ENCODE measurements at places on chromosomes 5 and 9.

- DNase-seq = no peak
Observed at GRCh38 chr9:128643519-128644300, 12.9 kb downstream of the DYNC2I2 start.

DNA sequence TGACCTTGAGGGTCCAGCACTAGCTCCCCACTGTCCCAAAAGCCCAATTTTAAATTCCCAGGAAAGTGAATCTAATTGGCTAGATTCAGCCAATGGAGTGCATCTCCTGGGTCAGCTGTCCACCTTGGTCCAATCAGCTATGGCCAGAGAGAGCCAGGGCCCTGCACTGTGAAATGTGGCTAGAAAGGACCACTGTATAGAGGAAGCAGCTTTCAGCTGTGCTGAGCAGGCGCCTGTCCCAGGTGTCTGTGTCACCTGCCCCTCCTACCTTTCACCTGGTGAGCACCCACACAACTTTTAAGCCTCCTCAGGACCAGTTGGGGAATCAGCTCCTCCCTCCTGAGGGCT, 186.2 kb downstream of the DRD1 start:
- no peak for DNase-seq

DNA sequence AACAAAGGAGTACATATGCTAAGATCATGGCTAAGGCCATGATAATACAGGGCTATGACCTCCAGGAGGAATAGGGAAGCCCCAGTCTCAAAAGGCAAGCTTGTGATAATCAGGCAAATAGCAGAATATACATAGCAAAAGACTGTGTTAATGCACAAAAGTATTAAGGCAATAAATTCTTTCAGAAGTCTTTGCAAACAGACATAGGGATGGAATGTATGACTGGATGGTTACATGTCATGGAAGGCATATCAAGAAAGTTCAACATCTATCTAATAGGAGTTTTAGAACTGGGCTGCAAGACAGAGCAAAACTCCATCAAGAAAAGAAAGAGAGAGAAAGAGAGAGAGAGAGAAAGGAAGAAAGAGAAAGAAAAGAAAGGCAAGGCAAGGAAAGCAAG, 264.5 kb upstream of the CDH6 start:
- no peak for DNase-seq

DNA sequence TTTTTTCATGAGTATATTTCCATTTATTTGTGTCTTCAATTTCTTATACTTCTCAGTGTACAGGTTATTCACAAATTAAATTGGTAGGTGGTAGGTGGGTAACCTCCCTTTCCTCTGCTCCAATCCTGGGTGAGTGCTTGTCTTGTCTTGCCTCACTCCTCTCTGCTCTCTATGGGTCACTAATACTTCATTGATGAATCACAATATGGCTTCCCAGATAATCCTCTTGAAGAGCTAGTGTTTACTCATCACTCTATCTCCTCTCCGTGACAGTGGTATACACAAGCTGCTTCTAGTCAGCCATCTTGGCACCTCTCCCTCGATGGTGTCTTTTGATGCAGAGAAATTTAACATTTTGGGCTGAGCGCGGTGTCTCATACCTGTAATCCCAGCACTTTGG, 331.8 kb upstream of the NMUR2 start:
- DNase-seq = no peak

DNA sequence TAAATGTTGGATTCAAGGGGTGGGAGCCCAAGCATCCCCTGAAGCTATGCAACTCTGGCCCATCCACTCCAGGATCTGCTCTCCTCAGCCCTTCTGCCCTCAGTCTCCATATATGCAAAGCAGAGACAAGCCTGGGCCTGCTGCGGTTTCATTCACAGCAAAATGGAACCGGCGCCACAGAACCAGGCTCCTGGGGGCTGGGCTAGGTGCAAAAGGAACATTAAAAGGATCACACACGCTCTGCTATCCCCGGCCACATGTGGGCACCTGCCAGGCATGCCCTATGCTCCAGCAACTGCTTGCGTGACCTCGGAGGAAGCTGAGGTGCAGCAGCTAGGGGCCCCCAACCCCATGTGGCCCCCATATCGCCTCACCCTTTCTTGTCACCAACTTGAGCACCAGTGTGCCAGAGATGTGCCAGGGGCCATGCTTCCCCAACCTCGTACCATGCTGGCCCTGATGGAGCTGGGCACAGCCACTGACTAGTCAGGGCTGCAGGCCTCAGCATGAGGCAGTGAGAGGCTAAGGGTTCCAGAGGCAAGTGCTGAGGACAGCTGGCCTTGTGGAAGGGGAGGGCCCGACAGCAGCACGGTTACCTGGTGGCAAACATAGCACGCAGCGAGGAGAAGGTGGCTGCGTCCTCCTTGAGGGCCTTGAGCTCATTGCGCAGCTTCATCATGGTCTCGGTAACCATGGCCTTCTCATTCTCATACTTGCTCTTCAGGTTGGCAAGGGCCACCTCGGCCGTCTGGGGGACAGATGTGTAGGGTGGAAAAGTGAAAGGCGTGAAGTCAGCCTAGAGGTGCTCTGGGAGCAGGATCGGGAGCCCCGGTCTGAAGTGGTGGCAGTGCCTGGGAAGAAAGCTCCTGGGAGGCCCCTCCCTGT, 47.2 kb downstream of the BICD2 start:
- no peak for DNase-seq

DNA sequence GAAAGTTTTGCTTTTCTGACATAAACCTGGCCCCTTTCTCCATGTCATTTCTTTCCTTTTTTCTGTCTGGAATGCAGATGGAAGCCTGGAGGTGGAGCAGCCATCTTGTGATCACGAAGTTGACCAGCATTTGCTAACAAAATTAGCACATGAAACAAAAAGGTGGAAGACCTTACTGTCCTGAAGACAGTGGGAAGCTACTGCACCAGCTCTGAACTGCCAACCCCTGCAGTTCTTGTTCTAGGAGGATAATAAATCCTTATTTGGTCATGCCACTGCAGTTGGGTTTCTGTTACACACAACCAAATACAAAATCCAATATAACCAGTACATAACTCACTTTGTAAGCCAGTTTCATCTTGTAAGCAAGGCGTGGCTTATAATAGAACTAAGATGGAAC, 249.4 kb upstream of the TBCA start:
- no peak for DNase-seq

GRCh38 chr9:131918481-131918880, 161.2 kb downstream of the MED27 start:
- DNase-seq = no peak

DNA sequence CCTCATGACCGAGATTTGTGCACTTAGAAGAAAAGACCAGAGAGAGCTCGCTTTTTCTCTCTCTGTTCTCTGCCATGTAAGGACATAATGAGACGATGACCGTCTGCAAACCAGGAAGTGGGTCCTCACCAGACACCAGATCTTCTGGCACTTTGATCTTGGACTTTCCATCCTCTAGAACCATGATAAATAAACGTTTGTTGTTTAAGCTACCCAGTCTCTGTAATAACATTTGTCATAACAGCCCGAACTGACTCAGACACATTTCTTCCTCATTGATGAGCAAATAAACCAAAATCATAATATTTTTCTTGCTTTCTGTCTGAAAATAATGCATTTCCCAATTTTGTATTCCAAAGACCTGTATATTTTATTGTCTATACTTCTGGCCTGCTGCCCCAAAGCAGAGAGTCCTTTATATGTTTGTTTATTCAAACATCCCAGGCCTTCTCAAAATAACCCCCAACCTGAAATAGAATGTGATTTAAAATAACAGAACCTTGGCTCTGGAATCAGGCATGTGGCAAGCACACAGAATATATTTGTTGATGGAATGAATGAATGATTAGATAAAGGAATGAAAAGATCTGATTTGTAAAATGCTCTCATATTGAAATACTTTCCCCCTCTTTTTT, 396.5 kb downstream of the ADGRV1 start:
- DNase-seq = no peak

DNA sequence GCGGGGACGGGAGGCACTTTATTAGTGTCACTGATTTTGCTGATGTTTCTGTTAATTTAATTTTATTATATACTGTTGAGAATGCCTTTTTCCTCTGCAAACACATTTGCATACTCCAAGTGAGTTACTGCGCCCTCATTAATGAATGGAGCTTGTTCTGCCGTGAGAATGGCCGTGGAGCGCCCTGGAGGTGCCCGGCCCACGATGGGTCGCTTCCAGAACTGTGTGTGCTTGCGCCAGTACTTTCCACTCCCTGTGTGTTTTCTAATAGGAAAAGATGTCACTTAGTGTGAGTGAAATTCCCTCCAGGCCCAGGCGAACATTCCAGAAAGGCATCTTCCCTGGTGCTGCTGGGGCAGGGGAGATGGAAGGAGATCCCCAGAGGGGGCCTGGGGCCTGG, 30.1 kb downstream of the NDUFS6 start:
- no peak for DNase-seq

DNA sequence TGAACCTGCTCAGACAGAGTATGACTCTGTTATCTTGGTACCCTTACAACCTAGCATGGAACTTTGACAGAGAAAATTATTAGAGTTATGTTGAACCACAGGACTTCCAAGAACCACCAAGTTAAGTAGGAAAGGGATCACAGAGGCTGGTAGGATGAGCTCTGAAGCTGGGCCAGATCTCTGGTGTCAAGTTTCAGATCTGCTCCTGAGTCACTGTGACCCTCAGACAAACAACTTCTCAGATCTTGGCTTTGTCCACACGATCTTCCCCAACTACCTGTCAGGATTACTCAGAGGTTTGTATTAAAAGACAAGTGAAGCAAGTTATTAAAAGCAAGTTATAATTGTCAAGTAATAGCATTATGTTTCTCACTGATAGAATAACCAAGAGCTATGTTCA, 189.0 kb downstream of the SEC61B start:
- no peak for DNase-seq

- no peak for DNase-seq
Observed at GRCh38 chr5:168734620-168735300, 155.6 kb upstream of the PANK3 start.

DNA sequence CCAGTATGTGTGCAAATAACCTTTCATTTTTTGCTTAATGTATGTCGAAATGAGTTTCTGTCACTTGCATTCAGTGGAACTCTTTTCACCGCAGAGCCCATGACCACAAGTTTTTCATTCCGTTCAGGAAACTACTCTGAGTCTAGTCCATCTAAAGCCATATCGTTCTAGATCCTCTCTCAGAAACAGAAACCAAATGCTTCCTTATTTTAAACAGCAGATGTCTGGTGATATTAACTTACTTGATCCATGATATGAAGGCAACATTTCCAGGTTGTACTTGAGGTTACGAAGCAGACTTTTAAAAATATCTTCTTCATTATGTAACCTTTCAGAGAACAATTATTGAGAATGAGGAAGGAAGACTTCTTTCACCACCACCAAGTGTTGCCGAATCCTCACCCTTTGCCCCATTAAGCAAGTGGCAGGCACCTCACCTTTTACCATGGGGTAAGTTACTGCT, 72.4 kb upstream of the GNAQ start:
- DNase-seq = no peak

- peak; percentile 78 for DNase-seq
Observed at GRCh38 chr5:136133222-136133921, 727 bp downstream of the SMAD5 start.

- no peak for DNase-seq
Observed at GRCh38 chr9:84652496-84653120, 16.9 kb upstream of the NTRK2 start.

DNA sequence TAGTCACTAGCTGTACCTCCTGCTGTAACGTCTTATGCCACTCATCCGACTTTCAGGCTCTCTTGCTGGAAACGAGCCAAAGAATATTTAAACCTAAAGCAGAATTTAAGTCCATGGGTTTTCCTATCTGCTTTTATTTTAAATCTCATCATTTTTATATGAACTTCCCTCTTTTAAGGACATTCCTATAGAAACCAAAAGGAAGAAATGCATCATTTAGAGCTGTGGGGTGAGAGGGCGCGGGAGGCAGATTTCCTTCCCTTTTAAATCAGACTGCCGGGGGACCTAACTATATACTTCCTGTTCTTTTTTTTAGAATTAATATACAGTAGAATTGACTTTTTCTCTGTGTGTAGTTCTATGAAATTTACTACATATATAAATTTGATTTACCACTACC, 468.8 kb downstream of the BNC2 start:
- DNase-seq = no peak

DNA sequence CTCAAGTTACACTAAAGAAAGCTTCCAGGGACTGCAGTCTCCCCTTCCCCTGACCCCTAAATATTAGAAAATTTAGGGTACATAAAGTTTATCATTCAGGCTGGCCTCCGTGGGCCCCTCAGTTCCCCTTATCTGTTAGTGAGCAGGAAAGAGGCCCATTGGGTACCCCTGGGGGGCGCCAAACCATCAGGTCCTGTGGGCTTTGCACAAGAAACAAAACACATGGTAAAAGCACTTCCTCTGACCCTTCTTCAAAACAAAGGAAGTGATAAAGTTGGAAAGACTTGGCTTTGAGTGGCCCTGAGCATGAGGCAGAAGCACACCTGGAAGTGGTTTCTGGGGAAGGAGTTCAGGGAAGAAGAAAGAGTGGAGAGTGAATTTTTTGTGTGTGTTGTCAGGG, 213.0 kb downstream of the SMARCA2 start:
- peak; percentile 32 for DNase-seq

Data from erythroblast (primary cell).